ENCODE measurements at places on chromosomes 2 and 18. TPM values are rescaled to one million over a fixed set of nuclear protein-coding genes. Genes with fewer than 3 reads are reported as not detected.

- no peak for DNase-seq
Observed at GRCh38 chr2:238499731-238500580, 73.2 kb downstream of the ASB1 start.

DNA sequence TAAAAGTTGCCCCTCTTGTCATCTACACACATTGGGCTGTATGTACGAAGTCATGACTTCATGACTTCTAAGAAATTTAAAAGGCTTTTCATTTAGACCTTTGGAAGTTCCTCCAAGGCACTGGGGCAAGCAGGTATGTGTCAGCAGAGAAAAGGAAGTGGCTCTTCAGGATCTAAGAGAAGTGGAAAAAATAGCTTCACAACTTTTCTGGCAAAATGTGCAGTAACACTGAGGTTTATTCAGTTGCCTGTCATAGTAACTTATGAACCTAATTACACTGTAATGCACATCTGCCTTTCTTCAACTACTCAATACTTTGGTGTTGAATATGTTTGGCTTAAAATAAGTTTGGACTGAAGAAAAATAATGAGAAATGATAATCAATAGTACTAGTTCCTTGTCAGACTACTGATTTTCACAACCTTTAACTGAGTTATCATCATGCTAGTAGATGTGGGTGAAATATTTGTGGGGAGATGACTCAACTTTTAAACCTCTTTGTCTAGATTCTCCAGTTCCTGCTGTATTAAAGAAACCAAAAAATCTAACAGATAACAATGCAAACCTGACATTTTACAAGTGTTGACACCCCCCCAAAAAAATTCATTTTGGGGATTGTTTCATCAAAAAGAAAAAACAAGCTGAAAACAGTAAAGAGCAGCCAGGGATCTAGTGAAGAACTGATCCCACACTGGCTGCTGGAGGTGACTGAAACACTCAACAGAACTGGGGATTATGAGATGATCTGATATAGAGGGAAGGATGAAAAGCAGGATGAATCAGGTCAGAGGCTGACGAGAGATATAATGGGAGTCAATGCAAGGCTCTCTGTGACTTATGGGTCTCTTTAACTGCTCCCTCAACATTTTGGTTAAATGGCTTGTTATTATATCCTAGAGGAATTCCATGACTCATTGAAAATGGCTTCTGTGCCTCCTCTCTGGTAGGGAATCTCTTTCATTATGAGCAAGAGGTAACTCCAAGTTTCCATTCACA, 84.6 kb downstream of the COLEC12 start:
- DNase-seq, result no peak

DNA sequence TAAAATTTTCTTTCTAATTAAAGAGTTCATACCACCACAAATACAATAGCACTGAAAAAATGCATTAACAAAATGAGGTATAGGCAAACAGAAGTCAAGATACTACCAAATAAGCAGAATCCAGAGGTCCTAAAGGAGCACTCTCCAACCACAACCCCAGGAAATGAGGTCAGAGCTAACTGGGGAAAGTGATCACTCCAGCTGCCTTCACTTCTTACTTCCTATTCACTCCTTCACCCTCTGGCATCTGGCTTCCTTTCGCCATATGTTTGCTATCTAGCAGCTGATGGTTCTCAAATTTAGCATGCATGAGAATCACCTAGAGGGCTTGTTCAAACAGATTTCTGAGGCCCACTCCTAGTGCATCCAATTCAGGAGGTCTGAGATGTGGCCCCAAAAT, 212.6 kb upstream of the ACVR2A start:
- no peak for DNase-seq

- no peak for DNase-seq
Observed at GRCh38 chr2:147525819-147526489, 318.9 kb upstream of the ACVR2A start.

DNA sequence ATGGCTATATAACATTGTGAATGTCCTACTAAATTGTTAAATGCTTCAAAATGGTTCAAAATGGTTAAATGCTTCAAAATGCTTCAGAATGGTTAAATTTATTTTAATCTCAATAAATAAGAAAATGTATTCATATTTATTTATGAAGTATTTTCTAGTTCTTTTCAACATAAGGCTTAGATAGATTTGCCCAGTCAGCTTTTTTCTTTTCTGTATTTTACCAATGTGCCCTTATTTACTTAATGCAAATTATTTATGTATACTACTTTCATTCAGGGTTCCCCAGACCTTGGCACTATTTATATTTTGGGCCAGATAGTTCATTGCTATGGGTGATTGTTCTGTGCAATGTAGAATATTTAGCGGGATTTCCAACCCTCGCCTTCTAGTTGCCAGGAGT, 546.7 kb downstream of the RIT2 start:
- no peak for DNase-seq

- DNase-seq, result peak; percentile 73
Observed at GRCh38 chr2:178933493-178933892, 116.4 kb downstream of the CCDC141 start.

- no peak for DNase-seq
Observed at GRCh38 chr2:212968284-212969081, 182.9 kb downstream of the IKZF2 start.

- DNase-seq, result no peak
Observed at GRCh38 chr2:203774760-203775159, 68.3 kb downstream of the CD28 start.

DNA sequence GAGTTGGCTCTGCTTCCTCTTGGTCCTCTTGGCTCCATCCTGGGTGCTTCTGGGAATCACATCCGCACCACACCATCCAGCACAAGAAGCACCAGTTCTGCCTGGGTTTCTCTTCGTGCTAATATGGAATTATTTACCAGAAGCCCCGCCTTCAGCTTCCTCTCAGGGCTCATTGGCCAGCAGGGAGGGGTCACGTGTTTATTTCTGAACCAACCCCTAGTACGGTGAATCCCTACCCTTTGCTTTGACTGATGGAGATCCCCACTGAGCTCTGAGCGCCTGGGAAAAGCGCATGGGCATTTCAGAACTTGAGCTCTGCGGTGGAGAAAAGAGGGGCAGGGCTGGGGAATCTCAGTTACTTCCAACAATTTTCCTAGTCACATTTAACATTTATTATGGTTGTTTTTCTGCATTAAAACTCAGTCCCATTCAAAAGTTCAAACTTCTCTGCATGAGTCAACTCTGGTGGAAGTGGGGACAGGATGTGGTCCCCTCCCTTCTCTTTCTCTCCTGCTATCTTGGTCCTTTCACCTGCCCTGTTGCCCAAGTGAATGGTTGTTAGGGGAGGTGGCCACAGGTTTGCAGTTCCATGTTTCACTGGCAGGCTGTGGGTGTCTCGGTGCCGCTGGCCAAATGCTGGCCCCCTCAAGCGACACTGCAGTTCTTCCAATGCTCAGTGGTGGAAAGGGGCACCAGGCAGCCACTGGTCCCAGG, 76.4 kb upstream of the TTC39C start:
- DNase-seq, result no peak

GRCh38 chr2:130726614-130727180, 2.2 kb upstream of the GPR148 start:
- DNase-seq, result no peak

GRCh38 chr2:149291881-149292280, 38.5 kb upstream of the LYPD6 start:
- DNase-seq, result peak; percentile 11

DNA sequence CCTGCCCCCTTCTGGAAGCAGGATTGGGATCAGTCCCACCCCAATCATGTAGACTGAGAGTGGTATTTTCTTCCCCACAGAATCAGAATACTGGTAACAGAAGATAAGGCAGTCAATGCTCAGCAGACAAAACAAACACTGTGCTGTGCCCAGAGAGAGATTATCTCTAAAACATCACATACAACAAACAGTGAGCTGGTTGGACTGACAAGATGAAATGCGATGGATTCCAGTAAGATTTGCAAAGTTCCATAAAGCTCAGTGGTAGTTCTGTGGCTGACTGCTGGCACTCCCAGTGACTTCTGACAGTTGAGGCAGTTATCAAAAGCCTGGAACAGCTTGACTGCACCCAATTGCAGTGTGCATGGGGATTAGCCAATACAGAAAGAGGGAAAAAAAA, 311.5 kb upstream of the MGAT5 start:
- peak; percentile 71 for DNase-seq

DNA sequence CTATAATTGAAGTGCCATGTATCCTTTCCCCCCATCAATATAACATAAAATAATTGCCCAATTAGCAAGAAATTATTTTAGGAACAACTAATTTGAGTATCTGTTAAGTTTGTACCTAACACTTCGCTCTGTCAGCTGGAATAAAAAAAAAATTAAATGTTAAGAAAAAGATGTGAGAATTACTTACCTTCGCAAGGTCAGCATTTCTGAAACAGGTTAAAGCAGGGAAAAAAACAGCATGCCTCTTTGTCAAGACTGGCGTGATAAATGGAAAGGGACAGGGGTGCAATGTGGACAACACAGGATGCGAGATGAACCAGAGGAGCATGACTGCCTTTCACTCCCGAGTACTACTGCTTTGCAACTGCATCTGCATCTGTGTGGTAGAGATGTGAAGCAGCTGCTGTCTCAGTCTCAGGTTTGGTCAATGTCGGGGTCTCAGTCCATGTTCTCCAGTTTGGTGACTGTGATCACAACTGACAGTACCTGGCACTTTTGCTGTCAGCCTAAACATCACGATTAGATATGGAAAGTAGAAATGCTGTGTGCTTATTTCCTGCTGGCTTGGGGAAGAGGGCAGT, 565.4 kb upstream of the LRRTM1 start:
- no peak for DNase-seq

DNA sequence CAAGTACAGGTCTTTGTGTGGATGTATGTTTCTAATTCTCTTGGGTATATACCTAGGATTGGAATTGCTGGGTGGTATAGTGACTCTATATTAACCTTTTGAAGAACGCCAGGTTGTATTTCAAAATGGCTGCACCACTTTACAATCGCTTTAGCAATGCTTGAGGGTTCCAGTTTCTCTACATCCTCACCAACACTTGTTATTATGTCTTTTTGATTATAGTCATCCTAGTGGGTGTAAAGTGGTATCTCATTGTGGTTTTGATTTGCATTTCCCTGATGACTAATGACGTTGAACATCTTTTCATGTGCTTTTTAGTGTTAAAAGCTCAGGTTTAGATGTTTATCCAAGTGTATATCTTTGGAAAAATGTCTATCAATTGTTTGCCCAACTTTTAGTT, 39.5 kb downstream of the CTIF start:
- no peak for DNase-seq

- DNase-seq, result no peak
Observed at GRCh38 chr2:44116319-44116718, 52.4 kb upstream of the PPM1B start.

DNA sequence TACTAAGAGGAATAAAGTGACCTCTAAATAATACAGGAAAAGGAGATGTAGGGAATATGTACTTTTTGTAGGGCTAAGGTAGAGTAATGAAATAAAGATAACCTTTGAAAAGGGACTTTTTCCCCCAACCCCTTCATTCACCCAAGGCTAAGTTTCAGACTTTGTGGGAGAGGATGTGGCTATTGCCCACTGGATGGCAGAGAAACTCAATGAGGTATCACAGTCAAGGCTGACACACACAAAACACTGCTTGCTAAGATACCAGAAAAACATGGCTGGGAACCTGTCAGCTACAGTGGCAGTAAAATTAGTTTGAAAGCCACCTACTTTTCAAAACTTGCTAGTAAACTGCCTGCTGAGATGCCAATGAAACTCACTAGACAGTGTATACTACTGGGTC, 158.8 kb upstream of the WDSUB1 start:
- DNase-seq, result no peak

GRCh38 chr2:237980751-237981150, 13.9 kb downstream of the UBE2F start:
- no peak for DNase-seq

DNA sequence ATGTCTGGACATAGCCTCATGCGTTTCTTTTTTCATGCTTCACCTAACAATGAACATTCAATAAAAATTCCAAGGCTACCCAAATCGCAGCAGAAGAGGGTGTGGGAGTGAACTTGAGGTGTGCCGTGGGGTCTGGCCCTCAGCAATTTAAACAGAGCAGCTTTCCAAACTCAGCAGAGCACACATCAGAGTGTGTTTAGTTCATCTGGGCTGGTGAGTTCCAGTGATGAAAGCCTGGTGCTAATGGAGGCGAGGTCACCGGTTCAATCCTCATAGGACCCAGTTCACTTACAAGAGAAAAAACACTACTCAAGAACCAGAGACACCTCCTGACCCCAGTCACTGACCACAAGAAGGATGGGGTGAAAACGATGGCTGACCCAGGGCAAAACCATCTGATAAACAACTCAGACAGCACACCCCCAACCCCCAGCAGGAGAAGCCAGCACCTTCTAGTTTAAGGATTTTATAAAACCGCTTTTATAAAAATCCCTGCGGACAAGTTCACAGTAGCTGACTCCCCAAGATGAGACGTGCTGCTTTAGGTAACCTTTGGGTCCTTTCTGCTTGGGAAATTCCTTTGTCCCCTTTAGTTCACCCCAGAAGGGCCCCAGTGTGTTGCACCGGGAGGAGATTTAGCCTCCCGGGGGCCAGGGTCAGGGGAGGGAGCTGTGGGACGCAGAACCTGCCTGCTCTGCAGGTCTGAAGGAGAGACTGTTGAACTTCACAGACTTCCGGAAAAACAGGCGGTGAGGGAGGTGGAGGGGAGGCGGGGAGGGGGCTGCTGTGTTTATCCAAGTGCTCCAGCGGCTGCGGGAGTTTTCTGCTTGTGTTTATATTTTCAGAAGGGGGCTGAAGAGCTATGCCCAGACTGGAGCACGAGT, 152.7 kb upstream of the SOX11 start:
- DNase-seq, result no peak

GRCh38 chr18:4200399-4200798, 254.7 kb downstream of the DLGAP1 start:
- DNase-seq, result no peak

- no peak for DNase-seq
Observed at GRCh38 chr2:20475567-20475952, 28.7 kb downstream of the RHOB start.

DNA sequence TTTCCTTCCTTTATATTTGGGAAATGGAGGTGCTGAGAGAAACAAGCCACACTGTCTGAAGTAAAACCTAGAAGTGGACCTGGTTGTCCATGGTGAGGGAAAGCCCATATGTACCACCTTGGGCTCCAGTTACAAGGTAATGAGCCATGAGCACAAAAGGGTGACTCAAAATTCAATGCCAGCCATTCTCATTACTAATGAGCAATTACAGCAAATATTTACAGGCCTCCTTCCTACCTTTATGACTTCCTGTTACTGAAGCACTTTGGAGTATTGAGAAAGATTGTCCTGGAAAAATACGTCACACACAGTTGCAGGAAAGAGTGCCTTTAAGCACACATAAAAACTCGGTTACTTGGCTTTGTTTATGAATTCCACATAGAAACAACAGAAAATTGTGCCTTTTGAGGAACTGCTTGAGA, 9.1 kb downstream of the EPAS1 start:
- DNase-seq, result no peak

Gene ZEB2
- 28.2 TPM for polyA plus RNA-seq

Gene B3GNT7
- 3.4 TPM for polyA plus RNA-seq

Gene BCL2
- 8.0 TPM for polyA plus RNA-seq

Gene PROKR1
- polyA plus RNA-seq, result not detected

Gene FOXD4L1
- not detected for polyA plus RNA-seq

Gene NEU2
- polyA plus RNA-seq, result not detected

Gene REG3A
- not detected for polyA plus RNA-seq

Gene NXPH2
- polyA plus RNA-seq, result not detected

Gene DAW1
- polyA plus RNA-seq, result not detected

Gene CXCR1
- 0.49 TPM for polyA plus RNA-seq

Gene SPDYA
- not detected for polyA plus RNA-seq

Gene GCG
- polyA plus RNA-seq, result not detected

Gene GNLY
- 4.5 TPM for polyA plus RNA-seq

Gene ZDBF2
- polyA plus RNA-seq, result 1.1 TPM

Gene PARD6G
- 7.0 TPM for polyA plus RNA-seq

Gene RTP5
- 5.2 TPM for polyA plus RNA-seq

Gene CRYBA2
- polyA plus RNA-seq, result 9.1 TPM

Gene IL1RN
- not detected for polyA plus RNA-seq
